ENCODE measurements at places on chromosomes 2 and 18.

GRCh38 chr18:48929212-48929612 is 21.6 kb downstream of the SMAD7 start:
- no peak for DNase-seq

GRCh38 chr18:79405019-79405780 is 9.5 kb downstream of the NFATC1 start:
- no peak for DNase-seq

- no peak for DNase-seq
Observed at GRCh38 chr18:8800876-8801262, 95.5 kb downstream of the MTCL1 start.

GRCh38 chr18:56431551-56431950 is 206.8 kb downstream of the TXNL1 start:
- no peak for DNase-seq

DNA sequence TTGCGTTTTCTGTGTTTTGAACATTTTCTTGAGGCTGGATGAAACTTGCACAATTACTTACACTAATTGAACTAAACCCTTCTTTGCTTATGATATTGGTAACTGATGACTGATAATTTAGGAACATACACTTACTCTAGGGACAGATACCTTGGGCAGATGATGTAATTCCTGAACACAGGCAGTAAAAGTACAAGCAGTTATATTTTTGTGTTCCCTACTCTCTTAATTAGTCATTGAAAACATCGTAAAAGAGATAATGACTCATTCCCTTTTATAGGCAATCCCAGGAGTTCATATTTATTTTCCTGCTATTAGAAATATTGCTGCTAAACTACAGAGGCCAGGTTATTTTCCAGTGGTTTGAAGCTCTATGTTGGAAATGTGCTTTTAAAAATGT is 46.4 kb downstream of the CCDC85A start:
- DNase-seq: no peak

GRCh38 chr18:1627494-1627893 is 722.8 kb downstream of the ADCYAP1 start:
- DNase-seq: no peak

DNA sequence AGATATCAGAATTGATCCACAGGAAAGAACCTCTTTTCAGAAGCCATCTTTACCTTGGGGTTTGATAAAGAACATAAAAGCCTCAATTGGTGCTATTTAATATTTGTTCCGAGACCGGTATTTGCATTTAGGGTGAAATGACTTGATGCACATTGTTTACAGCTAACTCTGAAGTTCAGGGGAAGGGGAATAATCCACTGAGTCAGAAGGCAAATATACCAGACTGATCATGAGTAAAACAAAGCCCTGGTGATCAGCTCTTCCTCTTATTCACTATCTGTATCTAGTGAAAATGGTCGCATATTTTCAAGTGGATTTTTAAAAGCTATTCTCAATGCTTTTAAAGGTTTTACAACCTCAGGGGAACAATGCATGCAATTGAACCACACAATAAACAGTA is 53.0 kb upstream of the ATP8B1 start:
- DNase-seq: no peak

GRCh38 chr2:232339121-232340081 is 39.1 kb upstream of the ALPP start:
- DNase-seq: no peak

DNA sequence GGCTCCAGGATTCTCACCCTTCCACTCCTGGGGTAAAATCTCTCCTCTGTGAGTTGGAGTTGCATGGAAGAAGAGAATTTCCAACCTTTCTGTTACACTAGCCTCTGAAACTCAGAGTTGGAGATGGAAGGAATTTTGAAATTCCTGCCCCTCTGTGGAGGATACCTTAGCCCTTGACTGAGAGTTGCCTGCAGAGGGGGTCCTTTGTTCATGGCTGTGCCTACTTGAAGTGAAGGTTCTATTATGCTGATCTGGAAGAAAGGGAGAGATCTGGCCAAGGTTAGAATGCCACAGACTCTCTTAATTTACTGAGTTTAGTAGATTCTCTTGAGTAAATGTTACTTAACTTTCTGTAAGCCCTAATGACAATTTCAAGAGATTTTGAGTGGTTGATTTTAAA is 626.6 kb upstream of the GYPC start:
- DNase-seq: no peak

DNA sequence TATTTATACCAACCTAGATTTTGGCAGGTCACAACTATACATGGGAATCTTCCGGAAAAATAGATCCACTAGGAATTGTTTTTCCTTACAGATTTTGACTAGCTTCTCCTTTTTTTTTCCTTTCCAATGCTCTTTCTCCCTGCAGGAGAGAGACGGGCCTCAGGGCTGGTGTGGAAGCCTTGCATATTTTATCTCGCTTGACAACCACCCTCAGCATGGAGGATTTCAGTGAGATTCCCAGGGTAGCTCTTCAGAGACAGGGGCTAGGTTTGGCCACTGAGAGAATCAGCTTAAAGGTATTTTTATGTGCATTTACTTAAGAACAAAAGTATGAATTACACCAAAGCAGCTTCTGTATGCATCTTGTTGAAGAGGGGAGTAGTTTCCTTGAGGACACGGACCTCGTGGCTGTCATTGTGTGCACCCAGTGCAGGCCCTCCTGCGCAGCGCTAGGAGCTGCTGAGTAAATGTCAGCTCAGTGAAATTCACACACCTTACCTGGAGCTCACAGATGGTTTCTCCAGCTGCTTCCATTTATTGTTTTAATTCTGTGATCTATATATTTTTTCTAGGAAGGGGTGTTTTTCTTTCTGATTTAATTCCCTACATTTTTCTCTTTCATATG is 54.4 kb downstream of the TRAPPC12 start:
- no peak for DNase-seq

DNA sequence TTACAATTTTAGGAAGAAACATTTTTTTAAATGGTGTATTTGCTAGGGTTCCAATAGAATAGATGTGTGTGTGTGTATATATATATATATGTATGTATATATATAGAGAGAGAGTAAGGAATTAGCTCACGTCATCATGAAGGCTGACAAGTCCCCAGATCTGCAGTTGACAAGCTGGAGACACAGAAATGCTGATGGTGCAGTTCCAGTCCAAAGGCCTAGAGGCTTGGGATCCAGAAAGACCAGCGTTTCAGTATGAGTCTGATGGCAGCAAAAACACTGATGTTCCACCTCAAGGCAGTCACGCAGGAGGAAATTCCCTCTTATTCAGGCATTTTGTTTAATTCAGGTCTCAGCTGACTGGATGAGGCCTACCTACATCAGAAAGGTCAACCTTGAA is 386.8 kb downstream of the PTH2R start:
- DNase-seq: no peak

DNA sequence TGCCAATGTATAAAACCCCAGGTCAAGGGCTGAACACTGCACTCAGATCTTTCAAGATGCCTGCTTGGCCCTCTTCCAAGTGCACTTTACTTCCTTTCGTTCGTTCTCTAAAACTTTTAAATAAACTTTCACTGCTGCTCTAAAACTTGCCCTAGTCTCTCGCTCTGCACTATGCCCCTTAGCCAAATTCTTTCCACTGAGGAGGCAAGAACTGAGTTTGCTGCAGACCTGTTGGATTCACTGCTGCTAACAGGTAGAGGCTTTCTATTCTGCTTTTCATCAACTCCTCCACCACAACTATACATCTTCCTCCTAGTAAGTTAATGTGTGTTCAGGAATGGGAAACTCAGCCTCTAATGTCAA is 467.9 kb downstream of the MBD2 start:
- no peak for DNase-seq

GRCh38 chr2:239544143-239544917 is 143.5 kb upstream of the HDAC4 start:
- no peak for DNase-seq

DNA sequence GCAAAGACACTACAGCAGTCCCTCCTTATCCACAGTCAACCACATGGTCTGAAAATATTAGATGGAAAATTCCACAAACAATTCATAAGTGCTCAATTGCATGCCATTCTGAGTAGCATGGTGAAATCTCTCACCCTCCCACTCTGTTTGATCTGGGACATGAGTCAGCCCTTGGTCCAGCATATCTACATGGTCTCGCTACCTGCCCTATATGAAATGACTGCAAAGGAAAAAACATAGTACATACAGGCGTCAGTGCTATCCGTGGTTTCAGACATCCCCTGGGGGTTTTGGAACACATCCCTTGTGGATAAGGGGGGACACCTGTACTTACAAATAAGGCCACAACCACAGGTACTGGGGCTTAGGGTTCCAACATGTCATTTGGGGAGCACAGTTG is 73.7 kb downstream of the CABLES1 start:
- no peak for DNase-seq

DNA sequence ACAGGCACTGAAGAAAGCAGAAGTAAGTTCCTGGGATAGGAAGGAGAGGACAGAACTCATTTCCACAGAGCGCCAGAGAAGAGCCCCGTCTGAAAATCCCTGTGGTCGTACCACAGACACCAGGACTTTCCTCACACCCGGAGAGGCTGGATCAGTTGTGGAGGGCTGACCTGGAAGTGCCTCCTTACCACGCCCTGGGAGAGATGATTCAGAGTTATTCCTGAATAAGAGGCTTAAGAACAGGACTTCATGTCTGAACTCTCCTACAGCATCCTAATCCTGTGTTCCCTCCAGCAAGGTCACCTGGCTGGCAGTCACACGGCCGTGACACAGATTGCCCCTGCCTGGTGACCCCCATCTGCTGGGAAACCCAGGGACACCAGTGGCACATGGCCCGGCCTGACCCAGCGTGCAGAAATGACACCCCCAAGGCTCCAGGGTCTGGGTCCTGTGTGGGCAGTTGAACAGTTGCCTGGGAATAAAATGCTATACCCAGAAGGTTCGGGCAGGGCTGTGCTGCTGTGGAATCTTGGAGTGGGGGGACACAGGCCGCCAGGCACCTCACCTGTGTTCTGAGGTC is 105.9 kb downstream of the PXDN start:
- no peak for DNase-seq

GRCh38 chr18:35441857-35442595 is 55.7 kb downstream of the INO80C start:
- no peak for DNase-seq

DNA sequence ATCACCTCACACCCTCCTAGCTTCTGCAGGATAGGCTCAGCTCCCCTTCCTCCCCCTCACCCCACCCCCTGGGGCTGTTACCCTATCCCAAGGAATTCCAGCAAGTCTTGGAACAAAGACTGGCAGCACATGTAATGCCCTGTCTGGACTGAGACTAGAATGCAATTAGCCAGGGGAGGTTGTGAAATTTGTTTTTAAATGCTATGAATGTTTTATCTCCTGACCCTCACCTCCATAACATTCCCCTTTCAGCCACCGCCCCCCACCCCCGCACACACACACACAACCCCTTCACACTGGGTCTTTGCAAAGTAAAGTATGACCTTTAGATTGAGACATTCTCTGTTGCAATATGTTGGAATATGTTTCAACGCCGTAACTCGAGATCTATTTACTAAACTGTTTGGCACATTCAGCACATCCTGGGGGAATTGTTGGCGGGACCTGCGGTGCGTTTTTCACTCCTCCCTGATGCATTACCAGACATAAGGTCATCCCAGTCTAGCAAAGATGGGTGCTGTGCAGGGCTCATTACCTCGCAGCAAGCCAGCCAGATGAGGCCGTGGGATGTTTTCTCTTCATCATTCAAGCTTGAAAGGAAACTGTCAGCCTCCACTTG is 290.7 kb upstream of the SLC14A2 start:
- no peak for DNase-seq

All from activated T-helper 1 cell treated with Interleukin-2 at 50 U/mL for 16 hours (primary cell).